CD4-positive, alpha-beta T cell treated with Interleukin-15 for 4 hours (primary cell): ENCODE measurements at places on chromosomes 7 and 10.

- no peak for DNase-seq
Observed at GRCh38 chr7:22672846-22673680, 53.9 kb upstream of the IL6 start.

DNA sequence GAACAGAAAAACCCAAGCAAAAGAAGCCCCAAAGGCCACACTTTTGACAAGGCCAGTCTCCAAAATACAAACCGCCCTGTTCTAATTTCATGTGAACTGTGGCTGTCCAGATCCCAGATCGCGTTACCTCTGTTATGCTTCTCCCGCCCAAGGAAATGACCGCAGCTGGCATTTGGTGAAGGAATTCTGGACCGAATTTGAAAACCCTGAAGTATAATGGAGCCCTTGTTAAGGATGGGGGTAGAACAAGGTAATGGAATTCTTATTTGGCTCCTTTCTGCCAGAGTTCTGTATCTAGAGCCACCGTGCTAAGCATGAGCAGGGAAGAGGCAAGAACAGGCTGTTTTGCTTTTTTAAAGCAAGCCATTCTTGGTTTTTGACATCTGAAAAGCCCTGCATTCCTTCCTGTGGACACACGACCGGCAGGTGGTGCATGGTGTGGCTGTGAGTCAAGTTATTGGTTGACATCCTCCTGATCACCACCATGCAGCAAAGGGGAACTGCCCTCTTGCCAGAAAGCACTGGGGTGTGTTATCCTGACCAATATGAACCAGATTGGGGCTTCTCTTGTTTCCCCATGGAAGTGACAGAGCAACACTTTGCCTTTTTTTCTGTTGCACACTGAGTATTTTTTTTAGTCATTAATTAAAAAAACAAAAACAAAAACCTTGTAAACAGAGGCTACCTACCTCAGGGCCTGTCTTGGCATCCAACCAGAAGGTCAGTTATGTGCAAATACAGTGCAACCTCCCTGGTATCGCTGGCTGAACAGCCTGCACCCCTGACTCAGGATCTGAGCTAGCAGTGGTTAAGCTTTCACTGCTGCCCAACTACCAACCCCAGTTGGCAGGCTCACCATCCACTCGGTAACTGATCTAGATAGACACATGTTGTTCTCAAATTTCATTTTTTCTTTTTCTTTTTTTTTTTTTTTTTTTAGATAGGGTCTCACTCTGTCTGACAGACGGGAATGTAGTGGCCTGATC, 14.2 kb downstream of the UCMA start:
- no peak for DNase-seq

DNA sequence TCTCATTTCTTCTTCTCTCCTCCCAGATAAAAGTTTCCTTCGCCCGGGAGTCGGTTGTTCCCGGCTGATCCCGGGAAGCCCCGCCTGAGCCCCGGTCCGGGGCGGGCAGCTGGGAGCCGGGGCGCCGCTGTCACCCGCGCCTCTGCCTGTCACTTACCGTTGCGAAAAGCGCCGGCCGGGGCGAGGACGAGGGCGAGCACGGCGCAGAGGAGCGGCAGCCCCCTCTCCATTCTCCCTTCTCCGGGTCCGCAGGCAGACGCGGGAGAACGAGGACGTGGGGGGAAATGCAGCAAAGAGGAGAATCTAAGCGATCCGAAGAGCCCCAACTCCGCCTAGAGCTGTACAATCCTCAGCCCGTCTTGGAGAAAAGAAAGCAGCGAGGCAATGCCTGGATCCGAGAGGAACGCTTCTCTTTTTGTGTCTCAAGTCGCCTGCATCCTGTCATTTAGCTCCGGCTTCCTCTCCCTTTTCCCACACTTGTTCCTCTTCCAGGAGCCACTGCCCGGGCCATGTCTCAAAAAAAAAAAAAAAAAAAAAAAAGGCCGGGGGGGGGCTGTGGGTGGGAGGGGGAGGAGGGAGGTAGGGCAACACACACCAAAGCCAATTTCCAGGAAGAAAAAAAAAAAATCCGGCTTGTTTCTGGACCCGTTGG, at the start of gene NRP1:
Gene NRP1 (minus strand): TSS at position 515 of the 652 bp plus-strand sequence. CDS start 285 bp downstream, at position 230.
- no peak for DNase-seq

DNA sequence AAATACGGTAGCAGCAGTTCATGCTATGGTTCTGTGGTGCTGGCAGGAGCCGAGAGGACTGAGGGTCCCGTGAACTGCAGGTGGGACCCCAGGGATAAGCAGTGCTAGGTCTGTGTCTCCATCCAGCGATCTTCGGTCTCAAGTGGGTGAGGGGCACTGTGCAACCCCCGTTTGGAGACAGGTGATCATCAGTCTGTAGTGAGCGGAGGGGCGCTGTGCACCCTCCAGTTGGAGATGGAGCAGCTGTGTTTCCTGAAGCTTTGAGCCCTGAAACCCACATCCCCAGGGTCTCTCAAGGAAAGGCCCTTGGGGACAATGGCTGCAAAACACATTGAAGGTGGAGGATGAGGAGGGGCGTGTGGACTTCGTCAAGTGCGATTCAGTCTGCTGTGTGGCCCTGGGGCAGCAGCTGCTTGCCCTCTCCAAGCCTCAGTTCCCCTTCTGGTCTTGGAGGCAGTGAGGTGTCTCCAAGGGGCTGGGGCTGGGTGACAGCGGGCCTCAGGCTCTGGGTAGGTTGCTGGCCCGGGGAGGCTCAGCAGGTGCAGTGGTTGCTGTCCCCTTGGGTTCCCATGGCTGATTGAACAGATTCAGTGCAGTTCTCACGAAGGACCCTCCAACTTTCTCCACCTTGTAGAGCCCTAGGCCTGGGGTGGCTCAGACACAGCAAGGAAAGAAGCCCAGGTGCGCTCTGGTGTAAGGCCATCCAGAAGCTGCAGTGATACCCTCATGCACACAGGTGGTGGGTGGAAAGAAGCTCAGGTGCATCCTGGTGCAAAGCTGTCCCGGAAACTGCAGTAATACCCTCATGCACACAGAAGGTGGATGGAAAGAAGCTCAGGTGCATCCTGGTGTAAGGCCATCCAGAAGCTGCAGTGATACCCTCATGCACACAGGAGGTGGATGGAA, 160.6 kb downstream of the ADARB2 start:
- DNase-seq: no peak

GRCh38 chr10:72935361-72935760, 19.2 kb downstream of the PLA2G12B start:
- DNase-seq: no peak

- DNase-seq: no peak
Observed at GRCh38 chr7:70344726-70345125, 746.5 kb downstream of the AUTS2 start.

GRCh38 chr10:34033078-34033477, 698.6 kb upstream of the NRP1 start:
- no peak for DNase-seq

- no peak for DNase-seq
Observed at GRCh38 chr7:121373177-121373576, 22.9 kb downstream of the FAM3C start.

GRCh38 chr10:7670157-7670556, 3.4 kb upstream of the ITIH5 start:
- DNase-seq: no peak

DNA sequence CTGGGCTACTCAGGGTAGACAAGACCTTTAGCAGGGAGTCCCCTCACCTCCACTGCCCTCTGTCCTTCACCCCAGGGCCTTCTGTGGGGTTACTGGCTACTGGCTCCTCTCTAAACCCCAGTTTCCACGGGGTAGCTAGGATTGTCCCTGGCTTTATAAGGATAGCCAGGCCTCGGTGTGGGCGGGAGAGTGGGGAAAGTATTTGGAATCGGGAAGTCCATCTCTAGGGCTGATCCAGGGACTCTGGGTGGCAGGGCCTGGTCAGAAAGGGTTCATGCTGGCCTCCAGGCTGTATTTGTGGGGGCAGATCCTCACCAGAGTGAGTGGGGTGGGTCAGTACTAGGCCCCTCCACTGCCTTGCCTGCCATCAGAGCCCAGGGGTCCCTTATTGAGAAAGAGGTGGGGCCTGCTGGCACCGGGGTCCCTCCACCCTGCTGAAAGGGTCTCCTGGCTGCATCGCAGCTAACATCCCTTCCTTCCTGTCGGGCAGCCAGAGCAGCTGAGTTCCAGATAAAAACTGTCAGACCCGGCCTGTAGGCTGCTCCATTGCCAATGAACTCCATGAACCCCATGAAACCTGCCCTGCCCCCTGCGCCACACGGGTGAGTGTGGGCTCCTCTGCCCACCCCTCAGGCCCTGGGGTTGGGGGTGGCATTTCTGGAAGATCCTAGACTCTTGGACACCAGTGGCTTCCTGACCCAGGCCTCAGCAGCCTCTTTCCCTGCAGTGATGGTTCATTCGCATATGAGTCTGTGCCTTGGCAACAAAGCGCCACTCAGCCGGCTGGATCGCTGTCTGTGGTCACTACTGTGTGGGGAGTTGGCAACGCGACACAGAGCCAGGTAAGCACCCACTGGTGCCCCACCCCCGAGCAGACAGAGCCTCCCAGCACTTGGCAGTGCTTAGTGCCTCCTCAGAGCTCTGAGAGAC, 7.3 kb downstream of the ZMIZ2 start:
- no peak for DNase-seq

GRCh38 chr10:30057421-30057841, 2.0 kb downstream of the JCAD start:
- no peak for DNase-seq

DNA sequence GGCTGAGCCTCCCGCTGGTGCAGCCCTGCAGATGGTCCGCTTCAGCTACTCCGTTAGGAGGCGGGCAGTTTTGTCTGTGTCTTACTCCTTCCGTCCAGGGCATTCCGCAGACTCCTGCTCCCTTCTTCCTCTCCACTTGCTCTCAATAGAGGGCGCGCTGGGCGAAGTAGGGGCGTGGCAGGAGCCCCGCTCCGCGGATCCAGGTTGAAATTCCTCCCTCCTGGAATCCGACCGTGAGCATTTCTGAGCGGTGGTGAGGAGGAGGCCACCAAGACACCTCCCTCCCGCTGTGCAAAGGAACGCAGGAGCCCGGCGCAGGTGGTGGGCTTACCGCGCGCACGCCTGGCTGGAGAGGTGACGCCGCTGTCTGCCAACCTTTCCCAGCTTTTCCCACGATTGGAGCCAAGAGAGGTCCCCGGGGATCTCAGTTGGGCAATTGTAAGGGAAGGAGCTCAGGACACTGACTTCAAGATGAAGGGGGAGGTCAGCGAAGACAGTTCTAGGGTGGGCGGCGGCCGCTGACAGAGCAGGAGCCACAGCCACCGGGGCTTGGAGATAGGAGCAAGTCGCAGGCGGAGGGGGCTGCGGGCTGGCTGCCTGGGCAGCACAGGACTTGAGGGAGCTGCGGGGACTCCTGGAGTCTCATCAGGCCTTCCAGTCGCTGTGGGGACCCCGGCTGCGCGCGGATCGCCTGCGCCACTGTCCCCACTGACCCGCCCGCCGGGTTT, 1011.3 kb downstream of the XPNPEP1 start:
- no peak for DNase-seq

DNA sequence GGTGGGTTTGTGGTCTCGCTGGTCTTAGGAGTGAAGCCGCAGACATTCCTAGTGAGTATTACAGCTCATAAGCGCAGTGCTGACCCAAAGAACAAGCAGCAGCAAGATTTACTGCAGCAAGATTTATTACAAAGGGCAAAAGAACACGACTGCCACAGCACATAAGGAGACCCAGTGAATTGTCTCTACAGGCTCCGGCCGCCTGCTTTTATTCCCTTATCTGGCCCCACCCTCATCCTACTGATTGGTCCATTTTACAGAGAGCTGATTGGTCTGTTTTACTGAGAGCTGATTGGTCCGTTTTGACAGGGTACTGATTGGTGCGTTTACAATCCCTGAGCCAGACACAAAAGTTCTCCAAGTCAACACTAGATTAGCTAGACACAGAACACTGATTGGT, 82.1 kb downstream of the VIPR2 start:
- DNase-seq: no peak

DNA sequence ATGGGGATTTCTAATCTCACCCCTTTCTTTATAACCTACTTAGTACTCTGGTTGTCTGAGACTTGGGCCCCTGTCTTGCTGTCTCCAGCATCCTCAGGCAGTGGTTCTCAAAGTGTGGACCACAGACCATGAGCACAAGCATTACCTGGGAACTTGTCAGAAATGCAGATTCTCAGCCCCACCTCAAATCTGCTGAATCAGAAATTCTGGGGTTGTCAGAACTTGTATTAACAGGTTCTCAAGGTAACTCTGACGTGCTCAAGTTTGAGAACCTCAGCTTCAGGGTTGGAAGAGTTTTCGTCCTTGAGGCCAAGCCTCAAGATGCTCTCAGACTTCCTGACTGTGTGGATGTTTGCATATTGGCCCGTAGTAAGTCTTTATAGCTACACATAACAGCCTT, 97.4 kb downstream of the REEP3 start:
- no peak for DNase-seq

DNA sequence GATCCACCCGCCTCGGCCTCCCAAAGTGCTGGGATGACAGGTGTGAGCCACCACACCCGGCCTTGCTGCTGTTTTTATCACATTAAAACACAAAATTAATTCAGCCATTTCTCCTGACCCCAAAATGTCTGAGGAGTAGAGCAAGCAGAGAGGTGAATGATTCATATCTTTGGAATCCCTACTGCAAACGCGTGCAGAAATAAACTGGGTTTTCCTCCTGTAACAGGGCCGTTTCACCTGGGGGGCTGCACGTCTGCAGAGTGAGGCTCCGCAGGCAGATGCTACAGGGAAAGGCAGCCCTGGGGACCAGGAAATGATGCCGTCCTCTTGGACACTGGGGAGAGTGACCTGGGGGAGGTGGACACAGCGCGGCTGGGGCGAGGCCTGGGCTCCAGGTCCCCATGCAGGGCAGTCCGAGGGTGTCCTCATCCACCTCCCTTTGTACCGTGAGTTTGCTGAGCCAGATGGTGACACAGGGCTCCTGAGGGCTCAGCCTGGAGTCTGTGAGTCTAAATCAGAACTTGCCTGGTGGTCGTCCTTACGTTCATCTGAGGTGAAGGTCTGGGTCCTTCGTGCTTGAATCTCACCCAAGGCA, 41.9 kb downstream of the PDGFA start:
- no peak for DNase-seq

- DNase-seq: no peak
Observed at GRCh38 chr7:85061456-85061855, 125.4 kb downstream of the SEMA3D start.

DNA sequence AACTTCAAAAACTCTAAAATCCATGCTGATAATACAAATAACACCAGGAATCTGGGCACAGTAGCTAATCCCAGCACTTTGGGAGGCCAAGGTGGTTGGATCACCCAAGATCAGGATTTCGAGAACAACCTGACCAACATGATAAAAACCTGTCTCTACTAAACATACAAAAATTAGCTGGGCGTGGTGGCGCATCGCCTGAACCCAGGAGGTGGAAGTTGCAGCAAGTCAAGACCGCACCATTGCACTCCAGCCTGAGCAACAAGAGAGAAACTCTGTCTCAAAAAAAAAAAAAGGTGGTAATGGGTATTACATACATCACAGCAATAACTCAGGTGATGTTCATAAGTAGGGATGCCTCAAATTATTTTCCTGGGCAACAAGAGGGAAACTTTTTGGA, 315.0 kb upstream of the MEOX2 start:
- no peak for DNase-seq

DNA sequence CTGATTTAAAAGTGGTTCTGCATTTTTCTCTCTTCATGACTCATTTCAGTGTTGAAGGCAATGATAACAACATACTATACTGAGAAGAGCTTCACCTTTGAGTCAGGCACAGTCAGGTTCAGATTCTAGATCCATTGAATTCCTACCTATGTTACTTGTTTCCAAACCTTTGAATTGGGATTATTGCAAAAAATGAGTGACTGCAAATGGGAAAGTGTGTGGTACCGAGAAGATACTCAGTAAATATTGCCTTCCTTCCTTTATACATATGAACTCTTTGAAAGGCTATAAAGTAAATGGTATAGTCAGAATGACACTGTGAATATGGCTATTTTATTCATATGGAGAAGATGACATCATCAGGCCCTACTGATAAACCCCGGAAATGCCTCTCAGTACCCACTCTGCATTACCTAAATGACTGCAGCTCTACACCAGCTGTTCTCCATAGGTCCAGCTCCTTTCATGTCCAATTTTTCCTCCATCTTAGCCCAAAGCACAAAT, 66.7 kb upstream of the FGL2 start:
- no peak for DNase-seq
